ENCODE measurements at places on chromosomes 7 and 10. TPM values are rescaled to one million over a fixed set of nuclear protein-coding genes. Genes with fewer than 3 reads are reported as not detected.

- no peak overlapping the region for H3K4me3 ChIP-seq
- H3K4me1 ChIP-seq = peaks cover 18% of the 10 kb centered on the region
- H3K36me3 ChIP-seq = no peaks in the 10 kb centered on the region
- peak; percentile 50 for DNase-seq
- H3K27ac ChIP-seq = peak overlapping the region; percentile 58
These were observed 243.1 kb downstream of the ARL4A start for GRCh38 chr7:12930534-12930933.

The IDI2 gene
- polyA plus RNA-seq = not detected

DNA sequence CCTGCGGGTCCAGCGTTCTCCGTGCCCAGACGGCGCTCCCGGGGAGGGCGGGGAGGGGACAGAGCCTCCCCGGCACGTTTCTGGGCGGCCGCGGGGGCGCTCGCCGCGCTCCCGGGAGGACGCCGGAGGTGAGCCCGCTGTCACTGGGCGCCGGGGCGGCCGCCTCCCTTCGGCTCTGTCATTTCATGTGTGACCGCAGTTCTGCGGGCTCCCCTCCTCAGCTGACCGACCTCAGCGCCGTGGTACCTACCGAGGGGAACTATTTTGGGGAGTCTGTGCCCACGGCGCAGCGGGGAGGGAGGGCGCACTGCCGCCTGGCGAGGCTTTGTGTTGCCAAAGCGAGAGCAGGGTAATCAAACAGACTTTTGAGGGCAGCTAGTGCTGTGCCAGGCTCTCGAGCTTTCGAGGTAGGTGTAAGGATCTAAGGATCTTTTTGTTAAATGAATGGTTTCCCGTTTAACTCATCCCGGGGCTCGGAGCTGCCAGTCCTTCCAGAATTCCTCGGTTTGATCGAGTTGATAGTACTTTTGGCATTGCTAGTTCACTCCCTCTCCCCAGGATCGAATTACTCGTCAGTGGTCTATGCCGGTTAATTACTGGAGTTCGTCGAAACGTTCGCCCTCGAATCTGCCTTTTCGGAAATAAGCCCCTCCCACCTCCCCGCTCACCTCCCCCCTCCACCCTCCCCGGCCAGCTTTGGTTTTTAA is 1.9 kb downstream of the ARID5B start:
- no peaks in the 10 kb centered on the region for H3K36me3 ChIP-seq
- peaks cover 24% of the 10 kb centered on the region for H3K4me1 ChIP-seq
- peak; percentile 78 for DNase-seq
- peak overlapping the region; percentile 90 for H3K4me3 ChIP-seq

- H3K36me3 ChIP-seq = peaks cover 4% of the 10 kb centered on the region
- no peaks in the 10 kb centered on the region for H3K27me3 ChIP-seq
- no peak for DNase-seq
- no peaks in the 10 kb centered on the region for H3K4me1 ChIP-seq
These were observed 27.4 kb downstream of the ADAMTS14 start for GRCh38 chr10:70699659-70700174.

DNA sequence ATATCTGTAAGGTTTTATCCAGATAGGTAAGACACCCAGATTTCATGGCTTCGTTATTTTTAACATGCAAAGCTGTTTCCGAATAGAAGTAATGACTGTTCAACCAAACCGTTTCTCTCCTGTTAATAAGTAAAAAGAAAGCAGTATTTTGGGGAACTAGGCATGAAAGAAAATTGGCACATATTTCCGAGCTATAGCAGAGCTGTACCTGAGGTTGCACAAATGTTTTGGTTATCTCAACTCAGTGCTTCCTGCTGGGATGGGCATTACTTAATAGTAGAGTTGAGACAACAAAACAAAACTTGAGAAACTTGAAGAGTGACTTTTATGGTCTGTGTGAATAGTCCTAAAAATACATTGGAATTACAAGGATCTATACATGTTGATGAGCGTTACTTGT is 564.3 kb upstream of the SORCS1 start:
- no peaks in the 10 kb centered on the region for H3K27me3 ChIP-seq
- no peak for DNase-seq
- H3K4me3 ChIP-seq = no peak overlapping the region
- H3K36me3 ChIP-seq = no peaks in the 10 kb centered on the region

- DNase-seq = no peak
- peaks cover 29% of the 10 kb centered on the region for H3K36me3 ChIP-seq
- no peak overlapping the region for H3K27ac ChIP-seq
- no peak overlapping the region for H3K4me3 ChIP-seq
These were observed 99.1 kb upstream of the TMEM168 start for GRCh38 chr7:112889268-112889667.

- no peak overlapping the region for H3K4me3 ChIP-seq
- H3K4me1 ChIP-seq = no peaks in the 10 kb centered on the region
- no peaks in the 10 kb centered on the region for H3K36me3 ChIP-seq
- no peak overlapping the region for H3K27ac ChIP-seq
- no peak for DNase-seq
These were observed 2.8 kb downstream of the JAZF1 start for GRCh38 chr7:28177836-28178235.

The TRAPPC14 gene
- polyA plus RNA-seq = 23.8 TPM

The VWC2 gene
- polyA plus RNA-seq = 0.63 TPM

- peaks cover 4% of the 10 kb centered on the region for H3K4me1 ChIP-seq
- H3K27ac ChIP-seq = no peak overlapping the region
- no peak overlapping the region for H3K4me3 ChIP-seq
- H3K36me3 ChIP-seq = no peaks in the 10 kb centered on the region
- H3K27me3 ChIP-seq = no peaks in the 10 kb centered on the region
- no peak for DNase-seq
These were observed 162.7 kb downstream of the PFKFB3 start for GRCh38 chr10:6365384-6365783.

- peak overlapping the region; percentile 9 for H3K27ac ChIP-seq
- no peak overlapping the region for H3K4me3 ChIP-seq
- DNase-seq = peak; percentile 76
- H3K27me3 ChIP-seq = peaks cover 31% of the 10 kb centered on the region
These were observed 784 bp upstream of the SERPINE1 start for GRCh38 chr7:101125989-101126650.

The FGL2 gene
- 50.6 TPM for polyA plus RNA-seq

DNA sequence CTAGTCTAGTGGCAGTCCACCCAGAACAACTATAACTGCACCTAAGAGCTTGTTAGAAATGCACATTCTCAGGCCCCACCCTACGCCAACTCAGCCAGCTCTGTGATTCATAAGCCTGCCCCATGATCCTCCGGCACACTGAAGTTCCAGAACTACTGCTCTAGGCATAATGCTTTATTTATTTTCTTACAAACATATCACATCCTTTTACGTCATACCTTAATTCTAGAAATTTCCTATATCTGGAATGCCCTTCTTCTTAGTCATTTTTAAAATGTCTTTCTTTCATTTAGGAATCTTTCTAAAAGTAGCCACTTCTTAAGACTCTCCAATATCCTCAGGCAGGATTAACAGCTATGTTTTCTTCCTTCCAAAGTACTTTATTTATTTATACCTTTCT is 480.1 kb downstream of the INHBA start:
- DNase-seq = no peak
- H3K4me3 ChIP-seq = no peak overlapping the region
- no peaks in the 10 kb centered on the region for H3K27me3 ChIP-seq
- H3K4me1 ChIP-seq = no peaks in the 10 kb centered on the region
- no peaks in the 10 kb centered on the region for H3K36me3 ChIP-seq

DNA sequence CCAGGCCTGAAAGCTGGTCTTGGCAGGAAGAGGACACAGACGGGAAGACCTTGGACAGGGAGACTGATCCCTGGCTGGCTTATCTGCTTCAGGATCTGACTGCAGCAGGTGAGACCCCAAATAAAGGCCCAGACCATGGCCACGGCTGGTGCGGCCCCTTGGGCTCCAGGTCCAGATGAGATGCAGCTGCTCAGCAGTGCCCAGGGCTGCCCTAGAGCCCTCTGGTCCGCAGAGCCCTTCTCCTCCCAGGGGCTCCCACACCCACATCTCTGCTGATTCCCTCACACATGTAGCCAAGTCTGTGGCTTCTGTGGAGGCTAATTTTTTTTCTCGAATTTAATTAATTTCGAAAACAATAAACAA is 46.3 kb downstream of the VIPR2 start:
- H3K27ac ChIP-seq = no peak overlapping the region
- H3K36me3 ChIP-seq = no peaks in the 10 kb centered on the region
- peaks cover 3% of the 10 kb centered on the region for H3K4me1 ChIP-seq
- H3K4me3 ChIP-seq = no peak overlapping the region
- H3K27me3 ChIP-seq = no peaks in the 10 kb centered on the region
- no peak for DNase-seq

- H3K4me3 ChIP-seq = no peak overlapping the region
- no peaks in the 10 kb centered on the region for H3K36me3 ChIP-seq
- no peak overlapping the region for H3K27ac ChIP-seq
- H3K4me1 ChIP-seq = no peaks in the 10 kb centered on the region
- H3K27me3 ChIP-seq = no peaks in the 10 kb centered on the region
These were observed 262.8 kb downstream of the SLC25A13 start for GRCh38 chr7:96059075-96059474.

The RET gene
- polyA plus RNA-seq = 20.1 TPM

DNA sequence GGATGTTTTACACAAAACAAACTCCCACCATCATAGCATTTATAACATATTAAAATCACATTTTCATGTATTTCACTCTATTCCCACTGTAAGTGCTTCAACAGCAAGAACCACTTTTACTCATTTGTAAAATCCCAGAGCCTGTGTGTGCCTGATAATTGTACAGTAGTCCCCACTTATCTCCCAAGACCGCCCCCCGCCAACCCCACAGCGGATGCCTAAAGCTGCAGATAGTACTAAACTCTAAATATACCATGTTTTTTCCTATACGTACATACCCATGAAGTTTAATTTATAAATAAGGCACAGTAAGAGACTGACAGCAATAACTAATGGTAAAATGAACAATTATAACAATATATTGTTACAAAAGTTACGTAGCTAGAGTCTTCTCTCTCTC is 33.5 kb downstream of the EZH2 start:
- no peak overlapping the region for H3K4me3 ChIP-seq
- DNase-seq = no peak
- no peak overlapping the region for H3K27ac ChIP-seq
- H3K27me3 ChIP-seq = no peaks in the 10 kb centered on the region

DNA sequence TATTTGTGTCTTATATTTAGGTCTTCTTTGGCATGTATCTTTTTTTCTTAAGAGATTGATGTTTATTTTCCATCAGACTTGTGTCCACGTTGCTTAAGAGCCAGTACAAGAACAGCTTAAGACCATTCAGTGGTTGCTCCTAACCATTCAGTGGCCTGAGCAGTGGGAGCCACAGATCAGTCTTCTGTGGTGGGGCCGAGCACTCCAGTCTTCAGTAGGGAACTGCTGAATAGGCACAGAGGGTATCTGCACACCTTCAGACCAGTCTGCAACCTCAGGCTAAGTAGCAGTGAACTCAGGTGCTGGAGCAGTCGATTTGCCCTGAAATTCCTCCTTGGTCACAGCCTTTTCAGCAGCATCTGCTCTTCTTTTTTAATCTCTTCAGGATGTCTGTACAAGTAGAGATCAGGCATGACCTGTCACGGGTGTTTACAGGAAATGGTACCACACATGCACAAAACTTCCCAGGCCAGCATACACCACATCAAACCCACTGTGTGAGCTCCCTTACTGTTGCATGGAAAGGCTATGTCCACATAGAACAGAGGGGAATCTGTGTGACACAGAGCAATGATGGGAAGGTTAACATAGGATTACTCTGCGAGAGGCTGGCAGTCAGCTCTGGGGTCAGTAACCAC is 51.5 kb downstream of the FAM107B start:
- H3K27me3 ChIP-seq = peaks cover 2% of the 10 kb centered on the region
- H3K27ac ChIP-seq = no peak overlapping the region
- H3K4me3 ChIP-seq = no peak overlapping the region
- DNase-seq = no peak

DNA sequence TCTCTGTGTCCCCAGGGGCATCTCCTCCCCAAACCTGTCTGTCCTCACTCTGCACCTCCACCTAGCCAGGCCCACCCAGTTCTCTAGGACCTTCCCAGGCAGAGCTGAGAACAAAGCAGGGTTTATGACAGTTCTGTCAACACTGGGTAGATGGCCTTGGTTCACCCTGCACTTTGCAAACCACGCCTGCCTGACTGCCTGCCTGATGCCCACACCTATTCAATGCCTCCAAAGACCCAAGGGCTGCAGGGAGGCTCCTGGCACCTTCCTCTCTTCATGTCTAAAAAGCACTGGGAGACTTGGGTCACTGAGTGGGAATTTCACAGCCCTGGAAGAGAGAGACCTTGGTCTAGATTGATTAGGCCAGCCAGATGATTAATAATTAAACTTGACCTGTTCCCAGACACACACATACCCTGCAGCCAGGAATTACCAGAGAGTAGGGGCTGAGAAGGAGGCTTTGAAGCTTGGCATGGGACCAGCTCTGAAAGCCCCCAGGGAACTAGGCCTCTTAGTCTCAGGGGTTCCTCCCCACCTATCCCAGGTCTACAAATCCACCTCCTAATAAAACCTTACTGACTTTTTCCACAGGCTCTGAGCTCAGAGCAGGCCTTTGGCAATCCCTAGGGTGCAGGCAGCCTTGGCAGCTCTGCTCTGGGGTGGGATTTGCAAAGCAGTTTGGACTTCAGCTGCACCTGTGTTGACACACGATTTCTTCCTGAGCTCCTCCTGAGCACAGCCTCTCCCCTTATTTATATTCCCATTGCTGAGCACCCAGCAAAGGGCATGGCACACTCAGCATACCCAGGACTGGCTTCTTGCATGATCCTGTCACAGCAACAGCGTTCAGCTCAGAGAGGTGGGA is 25.7 kb upstream of the PDCD4 start:
- H3K36me3 ChIP-seq = no peaks in the 10 kb centered on the region
- peaks cover 66% of the 10 kb centered on the region for H3K4me1 ChIP-seq
- peak overlapping the region; percentile 94 for H3K27ac ChIP-seq
- peak; percentile 82 for DNase-seq
- H3K4me3 ChIP-seq = no peak overlapping the region
- H3K27me3 ChIP-seq = no peaks in the 10 kb centered on the region

GRCh38 chr10:49664842-49665355 is 14.6 kb upstream of the C10orf53 start:
- no peak overlapping the region for H3K4me3 ChIP-seq
- H3K4me1 ChIP-seq = peaks cover 5% of the 10 kb centered on the region
- peaks cover 6% of the 10 kb centered on the region for H3K27me3 ChIP-seq
- no peak for DNase-seq
- H3K27ac ChIP-seq = no peak overlapping the region

- H3K27ac ChIP-seq = no peak overlapping the region
- H3K4me3 ChIP-seq = no peak overlapping the region
- no peak for DNase-seq
- no peaks in the 10 kb centered on the region for H3K4me1 ChIP-seq
These were observed 8.4 kb upstream of the HYCC1 start for GRCh38 chr7:23022258-23022769.

- no peaks in the 10 kb centered on the region for H3K36me3 ChIP-seq
- H3K4me3 ChIP-seq = no peak overlapping the region
- peaks cover 3% of the 10 kb centered on the region for H3K4me1 ChIP-seq
- no peak for DNase-seq
- H3K27ac ChIP-seq = no peak overlapping the region
- H3K27me3 ChIP-seq = no peaks in the 10 kb centered on the region
These were observed 13.4 kb downstream of the MBL2 start for GRCh38 chr10:52759154-52759553.

DNA sequence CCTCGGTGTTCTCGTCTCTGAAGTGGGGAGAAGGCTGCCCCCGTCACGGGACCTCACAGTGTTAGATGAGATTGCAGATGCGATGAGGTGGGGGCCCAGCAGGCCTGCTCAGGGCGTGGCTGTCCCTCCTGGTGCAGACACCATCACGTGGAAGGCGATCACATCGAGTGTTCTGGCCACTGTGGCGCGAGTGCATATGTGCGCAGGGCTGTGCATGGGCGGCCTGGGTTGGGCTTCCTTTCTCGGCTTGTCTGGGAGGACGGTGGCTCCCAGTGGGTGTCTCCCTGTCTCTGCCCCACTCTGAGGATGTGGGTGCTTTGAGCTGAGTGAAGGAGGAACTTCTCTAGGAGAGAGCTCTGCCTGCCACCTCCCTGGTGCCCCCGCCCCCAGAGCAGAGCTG is 83.1 kb downstream of the LHPP start:
- peaks cover 6% of the 10 kb centered on the region for H3K4me1 ChIP-seq
- no peak overlapping the region for H3K27ac ChIP-seq
- DNase-seq = no peak
- H3K27me3 ChIP-seq = no peaks in the 10 kb centered on the region
- no peaks in the 10 kb centered on the region for H3K36me3 ChIP-seq

Data from large intestine (tissue), 12 donors.